ENCODE measurements at places on chromosomes 13 and 19. TPM values are rescaled to one million over a fixed set of nuclear protein-coding genes. Genes with fewer than 3 reads are reported as not detected.

The HSPB6 gene
- 0.28 TPM for polyA plus RNA-seq

The MVB12A gene
- 27.7 TPM for polyA plus RNA-seq

The OLFM2 gene
- polyA plus RNA-seq, result 7.7 TPM

The CEACAM4 gene
- not detected for polyA plus RNA-seq

The C1QTNF9 gene
- not detected for polyA plus RNA-seq

The GPR4 gene
- polyA plus RNA-seq, result 0.12 TPM

The PTH2 gene
- not detected for polyA plus RNA-seq

DNA sequence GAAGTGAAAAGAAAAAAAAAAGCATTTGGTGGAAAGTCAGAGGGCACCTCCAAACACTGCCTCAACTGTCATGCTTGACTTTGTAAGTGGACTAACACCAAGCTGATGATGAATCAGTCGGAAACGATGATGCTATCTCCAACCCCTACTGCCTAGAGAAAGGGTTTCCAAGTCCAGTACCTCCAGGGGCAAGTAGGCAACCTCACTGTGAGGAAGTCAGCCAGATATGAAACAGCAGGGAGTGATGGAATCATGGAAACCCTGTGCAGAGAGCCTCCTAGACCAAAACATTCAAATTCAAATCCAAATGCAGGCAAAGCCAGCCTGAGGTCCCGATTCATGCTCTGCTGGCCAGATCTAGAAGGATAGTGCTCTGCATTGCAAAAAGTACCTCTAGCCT lies 100.9 kb upstream of the SERP2 start:
- DNase-seq, result no peak

- peak; percentile 44 for DNase-seq
These were observed 38.2 kb upstream of the IGSF23 start for GRCh38 chr19:44575116-44575700.

- peak; percentile 48 for DNase-seq
These were observed 112.2 kb downstream of the TEX26 start for GRCh38 chr13:31044364-31045285.

- DNase-seq, result no peak
These were observed 2.3 kb upstream of the EIF3G start for GRCh38 chr19:10122045-10122444.

DNA sequence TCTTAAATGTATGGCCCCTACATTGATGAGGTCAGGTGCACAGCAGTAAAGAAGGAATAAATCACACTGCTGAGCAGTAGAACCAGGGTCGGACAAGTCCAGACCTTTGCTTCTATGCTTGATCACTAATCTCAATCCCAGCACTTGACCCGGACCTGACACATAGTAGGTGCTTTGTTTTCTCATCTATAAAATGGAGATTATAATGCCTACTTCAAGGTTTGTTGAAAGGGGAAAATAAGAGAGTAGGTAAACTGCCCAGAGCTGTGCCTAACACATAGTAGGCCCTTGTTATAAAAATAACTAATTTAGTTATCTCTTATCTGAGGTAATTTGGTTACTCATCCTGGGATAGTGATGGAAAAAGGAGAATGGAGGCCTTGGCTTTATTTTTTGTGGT lies 125.0 kb downstream of the RXFP2 start:
- no peak for DNase-seq

DNA sequence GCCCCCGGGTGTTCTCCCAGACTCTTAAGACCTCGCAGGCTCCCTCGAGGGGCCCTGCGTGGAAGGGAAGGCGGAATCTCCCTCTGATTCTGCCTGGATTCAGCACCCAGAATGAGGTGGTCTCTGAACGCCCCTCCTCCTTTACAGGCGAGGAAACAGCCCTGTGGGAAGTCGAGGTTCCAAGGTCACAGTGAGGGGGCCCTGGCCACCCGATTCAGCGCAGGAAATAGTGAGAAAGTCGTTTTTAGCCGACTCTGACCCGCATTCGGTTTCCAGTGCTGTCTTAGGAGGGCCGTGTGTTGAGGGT lies 1.1 kb downstream of the BSG start:
- DNase-seq, result no peak

DNA sequence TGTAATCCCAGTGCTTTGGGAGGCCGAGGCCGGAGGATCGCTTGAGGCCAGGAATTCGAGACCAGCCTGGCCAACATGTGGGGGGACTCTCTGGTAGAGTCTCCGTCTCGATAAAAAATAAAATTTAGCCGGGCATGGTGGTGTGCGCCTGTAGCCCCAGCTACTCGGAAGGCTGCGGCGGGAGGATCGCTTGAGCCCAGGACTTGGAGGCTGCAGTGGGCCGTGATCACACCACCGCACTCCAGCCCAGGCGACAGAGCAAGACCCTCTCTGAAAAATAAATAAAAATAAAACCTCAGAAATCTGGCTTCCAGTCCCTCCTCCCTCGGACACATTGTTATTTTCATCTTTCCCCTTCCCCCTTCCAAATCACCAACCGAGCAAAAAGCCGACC lies 332 bp downstream of the IRGQ start:
- DNase-seq, result no peak

- DNase-seq, result no peak
These were observed 60.9 kb downstream of the PEX11G start for GRCh38 chr19:7427944-7428343.

- DNase-seq, result no peak
These were observed 59.2 kb downstream of the STK24 start for GRCh38 chr13:98517576-98518310.

- DNase-seq, result no peak
These were observed 101.3 kb downstream of the GNG7 start for GRCh38 chr19:2600914-2601870.

DNA sequence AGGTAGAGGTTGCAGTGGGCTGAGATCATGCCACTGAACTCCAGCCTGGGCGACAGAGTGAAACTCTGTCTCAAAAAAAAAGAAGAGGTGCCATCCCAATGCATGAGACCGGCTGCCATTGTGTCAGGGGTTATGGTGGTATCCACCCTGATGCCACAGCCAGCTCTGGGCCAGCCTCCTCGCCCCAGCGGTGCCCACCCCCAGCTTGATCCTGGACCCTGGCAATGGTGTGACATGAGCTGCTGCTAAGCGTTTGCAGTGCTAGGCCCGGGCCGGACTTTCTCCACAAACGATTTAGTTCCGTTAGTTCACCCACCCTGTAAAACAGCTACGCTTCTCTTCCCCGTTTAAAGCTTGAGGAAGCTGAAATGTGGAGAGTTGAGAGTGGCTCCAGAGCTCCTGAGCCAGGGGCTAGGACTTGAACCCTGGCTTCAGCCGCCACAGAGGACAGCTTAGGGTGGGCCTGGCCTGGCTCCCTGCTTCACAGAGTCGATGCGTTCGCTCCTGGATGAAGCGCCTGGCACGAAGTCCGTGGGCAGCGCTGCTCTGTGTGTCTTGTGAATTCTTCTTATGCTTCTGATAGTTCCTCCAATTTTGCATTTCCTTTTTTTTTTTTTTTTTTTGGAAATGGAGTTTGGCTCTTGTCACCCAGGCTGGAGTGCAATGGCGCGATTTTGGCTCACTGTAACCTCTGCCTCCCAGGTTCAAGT lies 25.5 kb downstream of the NKPD1 start:
- no peak for DNase-seq

GRCh38 chr13:46339035-46339666 lies 47.9 kb downstream of the RUBCNL start:
- no peak for DNase-seq

GRCh38 chr19:591099-591958 lies 1.6 kb downstream of the HCN2 start:
- DNase-seq, result no peak

DNA sequence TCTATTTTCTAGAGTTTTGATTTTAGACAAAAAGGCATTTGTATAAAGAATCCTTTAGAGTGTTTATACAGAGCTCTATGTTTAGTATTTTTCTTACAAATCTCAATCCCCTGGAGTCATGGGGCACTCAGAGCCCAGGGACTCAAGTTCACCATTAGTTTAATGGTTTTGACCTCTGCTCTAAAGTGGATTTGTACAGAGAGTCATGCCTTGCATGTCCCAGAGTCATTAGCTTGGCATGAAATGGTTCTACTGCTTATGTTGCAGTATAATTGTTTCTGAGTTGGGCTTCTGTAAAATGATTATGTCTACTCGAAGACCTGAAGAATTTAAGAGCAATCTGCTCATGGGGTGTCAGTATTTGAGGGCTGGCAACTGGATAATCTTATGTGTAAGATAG lies 406.2 kb downstream of the DLEU7 start:
- no peak for DNase-seq

GRCh38 chr19:19169236-19170052 lies 619 bp downstream of the MEF2B start:
- DNase-seq, result no peak

- DNase-seq, result no peak
These were observed 113.3 kb upstream of the SOX1 start for GRCh38 chr13:111953546-111954178.

- no peak for DNase-seq
These were observed 93.4 kb downstream of the COL4A1 start for GRCh38 chr13:110213461-110214074.

DNA sequence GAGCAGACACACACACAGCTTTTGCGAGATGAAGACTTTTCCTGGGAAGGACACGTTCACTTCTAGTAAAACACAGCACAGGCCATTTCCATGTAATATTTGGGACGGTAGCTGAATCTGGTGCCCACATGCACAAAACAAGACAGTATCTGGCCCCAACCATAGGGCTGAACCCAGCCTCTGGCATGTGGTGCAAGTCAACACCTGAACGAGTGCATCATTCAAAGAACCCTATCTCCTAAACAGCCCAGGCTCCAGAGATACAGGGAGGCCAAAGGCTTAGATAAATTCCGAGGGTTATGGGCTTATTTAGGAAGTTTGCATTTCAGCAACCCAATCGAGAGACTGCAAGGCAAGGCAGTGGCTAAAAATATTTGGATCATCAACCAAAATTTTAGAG lies 2.7 kb upstream of the TFDP1 start:
- no peak for DNase-seq

DNA sequence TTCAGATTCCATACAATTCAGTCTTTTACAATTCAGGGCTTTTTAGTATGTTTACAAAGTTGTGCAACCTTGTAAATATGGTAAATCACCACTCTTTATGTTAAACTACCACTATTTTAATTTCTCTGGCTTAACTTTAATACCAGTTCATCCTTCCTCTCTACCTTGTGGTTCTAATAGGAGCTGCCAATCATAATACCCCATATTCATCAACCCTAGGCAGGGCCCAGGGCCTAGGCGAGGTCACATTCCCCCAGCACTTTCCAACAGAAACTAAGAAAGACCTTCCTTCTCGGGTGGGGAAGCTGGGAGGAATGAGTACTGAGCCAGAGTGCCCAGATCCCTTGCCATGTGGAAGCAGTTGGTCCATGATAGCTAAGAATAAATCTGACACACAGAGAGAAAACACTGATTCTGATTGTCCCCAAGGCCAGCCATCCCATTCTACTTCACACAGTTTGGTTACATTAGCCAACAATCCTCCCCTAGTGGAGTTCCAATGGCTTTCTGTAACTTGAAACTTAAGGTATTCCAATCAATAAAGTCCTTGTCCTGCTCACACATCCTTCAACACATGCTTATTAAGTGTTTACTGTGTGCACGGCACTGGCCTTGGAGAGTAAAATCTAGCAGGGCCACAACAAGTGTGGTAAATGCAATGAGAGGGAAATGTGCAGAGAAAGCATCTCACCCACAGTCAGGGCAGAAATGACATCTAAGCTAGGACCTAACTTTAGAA lies 76.8 kb downstream of the NUFIP1 start:
- DNase-seq, result no peak

DNA sequence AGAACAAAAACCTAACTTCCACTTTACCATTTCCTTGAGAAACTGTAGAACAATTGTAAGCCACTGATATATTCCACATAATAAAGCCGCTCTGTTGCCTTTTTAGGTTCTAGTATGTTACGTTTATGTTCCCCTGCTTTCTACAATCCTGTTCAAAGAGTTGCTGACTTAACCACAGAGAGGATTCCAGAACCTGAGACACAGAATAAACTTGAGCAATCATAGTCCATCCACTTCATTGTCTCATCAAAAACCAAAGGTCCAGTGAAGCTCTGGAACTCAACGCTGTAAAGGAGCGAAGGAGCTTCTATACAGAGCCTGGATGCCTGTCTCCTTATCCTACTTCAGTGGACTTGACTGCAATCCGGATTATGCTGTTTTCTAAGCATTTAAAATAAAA lies 4.6 kb downstream of the STARD13 start:
- DNase-seq, result no peak

DNA sequence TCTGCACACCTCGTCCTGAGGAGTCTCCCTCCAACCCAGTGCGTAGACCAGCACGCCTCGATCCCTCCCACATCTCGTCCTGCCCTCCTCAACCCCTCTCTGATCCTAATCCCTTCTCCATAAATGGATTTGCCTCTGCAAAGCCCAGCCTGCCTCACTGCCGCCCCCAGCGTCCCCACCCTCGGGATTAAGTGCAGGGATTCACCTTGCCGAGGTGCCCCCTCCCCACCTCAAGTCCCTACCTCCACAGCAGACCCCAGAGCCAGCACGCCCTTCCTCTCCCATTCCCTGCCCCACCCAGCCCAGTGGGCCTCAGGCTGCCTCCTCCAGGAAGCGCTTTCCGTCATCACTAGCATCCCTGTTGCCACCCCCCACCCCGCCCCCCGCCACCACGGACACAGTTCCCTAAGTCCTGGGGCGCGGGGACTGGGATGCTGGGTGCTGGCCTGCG lies 4.0 kb downstream of the KLF16 start:
- DNase-seq, result peak; percentile 51

DNA sequence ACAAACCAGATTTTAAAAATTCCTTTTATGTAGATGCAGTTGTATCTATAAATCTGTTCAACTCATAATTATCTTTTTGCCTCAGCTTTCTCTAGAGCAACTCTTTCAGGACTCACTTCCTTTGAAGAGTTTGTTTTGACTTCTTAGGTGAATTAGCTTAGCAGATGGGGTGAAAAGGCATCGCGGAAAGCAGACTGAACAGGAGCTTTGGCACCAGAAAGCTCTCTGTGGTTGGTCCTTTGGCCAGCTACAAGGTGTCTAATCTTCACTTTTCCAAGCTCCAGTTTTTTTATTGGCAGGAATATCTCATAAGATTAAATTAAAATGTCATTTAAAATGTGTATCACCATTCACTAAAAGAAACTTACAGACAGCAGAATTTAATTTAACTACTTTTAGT lies 60.6 kb upstream of the KLF12 start:
- DNase-seq, result no peak

- no peak for DNase-seq
These were observed 15.2 kb downstream of the BCAT2 start for GRCh38 chr19:48795685-48796070.

DNA sequence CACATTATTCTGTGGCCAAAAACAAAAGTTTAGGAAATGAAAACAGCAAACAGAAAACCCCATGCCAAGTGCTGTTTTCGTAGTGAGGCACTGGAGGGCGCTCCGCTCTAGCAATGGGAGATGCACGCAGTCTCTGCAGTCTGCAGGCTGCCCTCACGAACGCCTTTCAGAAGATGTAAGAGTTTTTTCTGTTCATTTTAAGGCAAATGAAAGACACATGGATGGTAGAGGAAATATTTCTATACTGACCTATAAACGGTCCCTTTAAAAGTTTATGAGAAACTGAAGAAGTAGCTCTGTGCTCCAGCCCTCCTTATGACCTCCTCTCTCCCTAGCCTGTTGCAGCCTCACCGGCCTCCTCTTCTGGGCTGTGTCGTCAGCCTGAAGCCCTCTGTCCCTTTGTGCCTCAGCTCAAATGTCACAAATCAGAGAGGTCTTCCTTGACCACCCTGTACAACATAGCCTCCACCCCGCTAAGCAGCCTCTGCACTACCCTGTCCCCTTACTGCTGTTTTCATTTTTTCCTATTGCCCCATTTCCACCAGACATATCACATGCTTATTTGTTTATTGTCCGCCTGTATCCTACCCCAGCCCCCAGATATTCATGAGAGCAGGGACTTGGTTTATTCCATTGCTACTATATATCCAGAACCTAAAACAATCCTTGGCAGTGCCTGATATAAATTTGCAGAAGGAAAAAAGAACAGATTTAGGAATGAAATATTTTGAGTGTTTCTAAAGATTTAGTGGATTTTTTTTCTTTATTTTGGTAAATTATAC lies 116.4 kb downstream of the TM9SF2 start:
- peak; percentile 67 for DNase-seq

All from A549 (cell line).